ENCODE measurements at places on chromosomes 5 and 9.

GRCh38 chr5:104111632-104112031, 549.0 kb upstream of the NUDT12 start:
- no peak for DNase-seq

DNA sequence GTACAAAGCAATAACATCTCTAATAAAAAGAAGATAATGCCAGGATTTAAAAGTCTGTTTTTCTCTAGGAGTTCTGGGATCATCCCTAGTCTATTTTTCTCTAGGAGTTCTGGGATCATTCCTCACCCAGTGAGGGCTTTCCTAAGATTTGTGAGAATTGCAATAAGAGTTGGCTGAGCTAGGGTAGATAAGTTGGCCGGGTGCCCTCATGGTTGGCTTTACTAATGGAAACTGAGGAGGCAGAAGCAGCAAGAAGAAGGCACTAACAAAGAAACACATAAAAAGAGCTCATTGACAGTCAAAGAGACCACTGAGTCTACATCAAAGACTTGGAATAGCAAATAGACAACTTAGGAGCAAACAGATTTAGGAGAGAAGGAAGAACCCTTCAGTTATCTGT, 4.2 kb downstream of the SLC1A3 start:
- DNase-seq: no peak

DNA sequence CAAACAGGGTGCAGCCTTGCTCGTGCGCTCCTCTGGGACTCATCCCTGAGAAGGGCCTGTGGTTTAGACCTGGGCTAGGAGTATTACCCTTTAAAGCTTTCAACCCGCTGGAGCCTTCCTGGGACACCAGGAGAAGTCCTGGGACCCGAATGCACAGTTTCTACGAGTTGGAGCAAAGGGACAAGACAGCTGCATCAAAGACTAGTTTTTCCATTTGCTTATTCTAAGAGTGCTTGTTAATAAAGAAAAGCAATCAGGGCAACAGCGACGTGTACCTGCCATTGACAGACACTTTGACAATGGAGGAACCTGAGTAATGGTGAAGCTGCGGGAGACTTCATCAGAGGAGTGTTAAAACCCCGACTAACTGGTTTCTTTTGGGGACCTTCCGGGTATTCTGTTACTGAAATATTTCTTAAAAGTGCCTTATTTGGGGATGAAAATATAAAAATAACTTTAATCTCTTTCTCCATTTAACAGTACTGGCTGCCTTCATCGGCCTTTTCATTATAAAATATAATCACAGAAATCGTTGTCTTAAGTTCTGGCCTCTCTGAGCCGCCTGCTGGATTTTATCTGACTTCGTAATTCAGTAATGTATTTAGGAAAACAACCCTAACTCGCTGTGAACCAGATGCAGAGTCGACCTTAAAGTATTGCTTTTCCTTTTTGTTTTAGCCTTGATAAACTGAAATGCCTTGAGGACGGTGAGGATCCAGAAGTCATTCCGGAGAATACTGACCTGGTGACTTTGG, 732 bp downstream of the SNAPC3 start:
- no peak for DNase-seq

GRCh38 chr9:20749496-20750198, 65.6 kb downstream of the FOCAD start:
- no peak for DNase-seq

DNA sequence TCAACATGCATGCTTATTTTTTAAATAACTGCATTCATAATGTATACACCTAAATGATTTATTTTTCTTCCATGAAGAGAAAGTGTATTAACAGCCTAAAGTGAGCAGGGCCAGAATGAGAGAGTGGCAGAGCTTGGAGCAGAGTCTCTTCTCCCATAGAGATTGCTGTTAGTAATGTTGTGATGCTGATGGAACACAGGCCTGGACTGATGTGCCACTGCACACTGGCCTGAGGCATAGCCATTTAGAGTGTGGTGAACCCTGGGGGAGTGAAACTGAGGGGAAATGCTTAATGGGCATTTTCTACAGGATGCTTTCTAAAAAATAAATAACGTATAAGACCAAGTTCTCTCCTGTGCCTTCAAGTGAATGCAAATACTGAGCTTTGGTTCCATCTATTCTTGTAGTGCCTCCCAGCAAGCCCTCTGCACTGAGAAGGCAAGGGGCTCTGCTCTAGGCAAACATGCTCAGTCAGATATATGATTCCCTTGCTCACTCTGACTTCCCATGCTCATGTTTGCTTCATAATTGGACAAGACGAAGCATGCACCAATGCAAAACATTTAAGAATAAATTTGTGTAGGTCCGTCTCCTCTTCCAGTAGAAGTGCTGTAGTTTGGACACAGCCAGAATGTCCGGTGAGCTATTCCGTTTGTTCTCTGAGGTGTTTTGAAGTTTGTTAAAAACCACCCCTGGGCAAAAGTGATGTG, 185.7 kb downstream of the PBX3 start:
- no peak for DNase-seq

- no peak for DNase-seq
Observed at GRCh38 chr9:127154003-127154389, 31.6 kb upstream of the ANGPTL2 start.

GRCh38 chr5:8050616-8051175, 181.7 kb downstream of the MTRR start:
- DNase-seq: no peak

DNA sequence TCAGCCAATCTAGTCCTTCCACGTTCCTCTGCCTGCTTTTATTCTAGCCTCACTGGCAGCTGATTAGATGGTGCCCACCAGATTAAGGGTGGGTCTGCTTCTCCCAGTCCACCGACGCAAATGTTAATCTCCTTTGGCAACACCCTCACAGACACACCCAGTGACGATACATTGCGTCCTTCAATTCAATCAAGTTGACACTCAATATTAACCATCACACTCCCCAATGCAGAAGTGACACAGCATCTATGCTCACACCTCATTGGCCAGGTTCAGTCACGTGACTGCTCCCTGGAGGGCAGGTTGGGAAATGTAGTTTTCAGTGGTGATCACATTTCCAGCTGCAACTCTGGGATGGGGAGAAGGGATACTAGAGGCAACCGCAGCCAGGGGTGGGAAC, 13.0 kb downstream of the SUSD3 start:
- DNase-seq: no peak

GRCh38 chr5:89697581-89697980, 712.0 kb downstream of the CETN3 start:
- DNase-seq: no peak

GRCh38 chr5:135446206-135446605, 942 bp downstream of the DCANP1 start:
- no peak for DNase-seq

DNA sequence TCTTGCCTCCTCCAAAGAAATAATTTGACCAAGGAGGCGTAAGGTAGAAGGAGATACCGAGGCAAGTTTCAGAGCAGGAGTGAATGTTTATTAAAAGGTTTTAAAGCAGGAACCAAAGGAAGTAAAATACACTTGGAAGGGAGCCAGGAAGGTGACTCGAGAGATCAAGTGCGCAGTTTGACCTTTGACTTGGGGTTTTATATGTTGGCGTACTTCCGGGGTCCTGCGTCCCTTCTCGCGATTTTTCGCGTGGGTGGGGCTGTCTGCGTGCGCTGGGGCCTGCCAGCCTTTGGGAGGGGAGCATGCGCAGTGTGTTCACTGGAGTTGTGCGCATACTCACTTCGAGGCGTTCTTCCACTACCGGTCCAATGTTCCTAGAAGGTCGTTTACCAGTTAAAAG, 166.0 kb upstream of the IRX2 start:
- no peak for DNase-seq

DNA sequence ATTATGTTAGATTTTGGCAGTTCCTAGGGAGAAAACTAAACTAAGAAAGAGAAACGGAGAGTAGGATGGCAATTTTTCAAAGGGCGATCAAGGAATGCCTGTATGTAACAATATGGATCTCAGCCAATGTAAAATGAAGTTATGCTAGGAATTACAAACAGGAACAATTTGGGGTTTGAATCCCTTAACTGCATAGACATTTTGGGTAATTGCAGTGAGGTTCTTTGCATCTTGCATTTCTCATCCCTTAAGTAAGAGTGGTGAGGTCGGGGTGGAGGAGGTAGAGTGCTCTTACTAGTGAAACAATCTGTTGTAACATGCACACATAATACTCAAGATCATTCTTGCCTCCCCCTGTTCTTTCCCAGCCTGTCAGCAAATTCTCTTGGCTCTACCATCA, 137.6 kb downstream of the NPR3 start:
- no peak for DNase-seq

- peak; percentile 71 for DNase-seq
Observed at GRCh38 chr9:113376634-113377567, at the start of gene HDHD3. TSS of gene HDHD3 (minus strand) at chr9:113376986. CDS start at chr9:113374354, 2,632 bp downstream.

DNA sequence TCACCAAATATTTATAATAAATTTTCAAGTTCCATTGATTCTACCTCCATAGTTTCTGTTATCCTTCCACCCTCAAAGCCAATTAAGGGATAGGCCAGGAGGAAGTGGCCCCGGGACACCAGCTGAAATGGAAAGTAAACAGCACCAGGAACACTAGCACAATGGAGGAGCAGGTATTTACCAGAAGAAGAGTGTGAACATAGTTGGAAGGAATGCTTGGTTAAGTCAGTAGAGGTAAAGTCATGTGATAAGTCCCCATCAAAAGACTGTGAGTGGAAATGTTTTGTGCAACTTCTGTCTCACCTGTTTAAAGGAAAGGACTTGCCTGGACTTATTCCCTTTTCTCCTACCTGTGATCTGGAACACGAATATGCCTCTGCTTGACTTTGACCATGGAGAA, 146.7 kb upstream of the RAI14 start:
- no peak for DNase-seq

- no peak for DNase-seq
Observed at GRCh38 chr5:133970325-133970909, 2.0 kb upstream of the C5orf15 start.

GRCh38 chr9:4590430-4591122, 71.5 kb upstream of the PLPP6 start:
- no peak for DNase-seq

GRCh38 chr9:87883990-87884389, 1.3 kb downstream of the SPATA31E1 start:
- DNase-seq: no peak

DNA sequence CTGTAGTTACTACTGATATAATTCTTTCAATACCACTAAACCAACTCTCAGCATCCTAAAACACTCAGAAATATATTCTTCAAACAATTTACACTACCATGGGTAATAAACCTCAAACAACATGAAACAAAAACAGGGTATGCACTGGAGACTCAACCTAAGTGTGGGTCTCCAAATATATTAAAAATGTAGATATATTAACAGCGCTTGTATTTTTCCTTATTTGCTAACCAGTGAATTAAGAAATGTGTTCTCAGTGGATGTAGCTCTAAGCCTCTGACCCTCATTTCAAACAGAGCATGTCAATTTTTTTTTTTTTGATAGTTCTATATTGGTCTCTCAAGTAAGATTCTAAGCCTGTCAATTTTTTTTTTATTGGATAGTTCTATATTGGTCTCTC, 778.5 kb upstream of the CDH10 start:
- DNase-seq: no peak

DNA sequence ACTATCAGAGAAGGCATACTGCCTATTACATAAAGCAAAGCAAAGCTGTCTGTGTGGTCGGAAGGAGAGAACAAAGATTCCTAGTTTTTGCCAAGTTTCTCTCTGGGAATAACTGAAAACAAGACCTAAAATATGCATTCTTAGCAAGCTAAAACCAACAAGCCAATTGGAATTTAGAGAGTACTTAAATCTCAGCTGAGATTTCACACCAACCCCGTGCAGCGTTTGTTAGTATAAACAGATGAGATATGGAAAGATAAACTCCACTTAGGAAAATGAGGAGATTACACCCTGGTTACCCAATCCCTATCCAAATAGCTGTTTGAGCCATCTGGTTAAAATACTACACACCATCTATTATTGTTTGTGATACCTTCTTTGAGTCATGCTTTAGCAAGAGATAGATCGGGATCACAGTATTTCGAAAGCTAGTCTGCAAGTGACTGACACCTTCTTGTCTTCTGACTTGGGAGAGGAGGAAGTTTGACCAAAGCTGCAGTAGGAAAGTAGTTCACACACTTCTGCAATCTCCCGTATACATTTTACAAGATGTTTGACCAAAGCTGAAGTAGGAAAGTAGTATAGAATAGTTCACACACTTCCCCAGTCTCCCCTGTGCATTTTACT, 18.2 kb downstream of the FAF2 start:
- no peak for DNase-seq

DNA sequence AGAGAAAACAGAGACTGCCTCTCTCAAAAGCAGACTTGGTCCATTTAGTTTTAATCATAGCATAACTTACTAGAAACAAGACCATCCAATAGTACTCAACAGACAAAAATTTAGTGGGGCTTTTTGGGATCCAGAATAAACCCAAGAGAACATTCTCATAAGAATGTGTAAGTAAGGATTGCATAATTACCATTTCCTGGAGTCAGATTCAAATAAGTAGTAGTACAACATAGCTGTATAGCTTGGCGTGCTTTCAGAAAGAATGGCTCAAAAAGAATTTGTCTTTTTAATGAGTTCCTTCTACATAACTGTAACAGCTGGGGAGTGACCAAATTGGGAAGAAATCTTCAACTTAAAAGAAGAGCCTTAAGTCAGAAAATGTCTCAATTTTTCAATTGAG, 145.4 kb downstream of the DENND1A start:
- DNase-seq: no peak

GRCh38 chr5:157177953-157178352, 2.7 kb upstream of the ITK start:
- no peak for DNase-seq

DNA sequence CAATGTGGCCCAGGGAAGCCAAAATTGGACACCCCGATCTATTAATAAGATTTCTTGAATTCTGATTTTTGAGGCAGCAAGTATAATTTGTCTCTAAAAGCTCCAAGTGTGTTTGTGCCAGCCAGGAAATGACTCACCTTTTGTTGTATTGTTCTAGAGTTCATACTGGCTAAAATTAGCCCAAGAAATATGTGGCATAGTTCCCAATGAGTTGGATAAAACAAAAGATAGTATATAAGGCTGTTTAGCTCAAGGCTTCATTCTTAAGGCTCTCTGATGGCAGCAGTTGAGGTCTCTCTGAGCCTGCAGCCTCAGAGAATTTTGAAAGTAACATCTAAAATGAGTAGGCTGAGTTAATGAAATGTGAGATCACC, 21.6 kb downstream of the HMGXB3 start:
- DNase-seq: no peak

GRCh38 chr5:159241946-159242552, 21.0 kb upstream of the UBLCP1 start:
- DNase-seq: no peak

Data from stimulated activated CD8-positive, alpha-beta memory T cell treated with anti-CD3 and anti-CD28 coated beads, Interleukin-15, amount 100 ng/mL, for 4 hours (primary cell).